ENCODE measurements at places on chromosomes 6 and 20. TPM values are rescaled to one million over a fixed set of nuclear protein-coding genes. Genes with fewer than 3 reads are reported as not detected.
A peak's percentile ranks its signal among the peaks of the same experiment; 100 is the strongest.

Gene SLC24A3
- total RNA-seq = 5.5 TPM

Gene MUC21
- total RNA-seq = 0.38 TPM

Gene ADGRF4
- 74.3 TPM for total RNA-seq

Gene RGS17
- 0.18 TPM for total RNA-seq

Gene SLC13A3
- total RNA-seq = 8.9 TPM

Gene POU3F2
- total RNA-seq = not detected

Gene COL10A1
- total RNA-seq = not detected

Gene POU5F1
- 6.8 TPM for total RNA-seq

Gene ZBP1
- total RNA-seq = not detected

Gene IL17A
- not detected for total RNA-seq

Gene TPBG
- total RNA-seq = 24.4 TPM

Gene DUSP15
- total RNA-seq = not detected

Gene ARMC12
- 0.55 TPM for total RNA-seq

Gene C6orf58
- not detected for total RNA-seq

Gene DEFB112
- total RNA-seq = not detected

- no peak overlapping the region for H3K4me3 ChIP-seq
- H3K27me3 ChIP-seq = no peaks in the 10 kb centered on the region
- H3K36me3 ChIP-seq = no peaks in the 10 kb centered on the region
- DNase-seq = no peak
- H3K4me1 ChIP-seq = peaks cover 7% of the 10 kb centered on the region
Measured at GRCh38 chr6:23415819-23416427, 710.1 kb upstream of the NRSN1 start.

DNA sequence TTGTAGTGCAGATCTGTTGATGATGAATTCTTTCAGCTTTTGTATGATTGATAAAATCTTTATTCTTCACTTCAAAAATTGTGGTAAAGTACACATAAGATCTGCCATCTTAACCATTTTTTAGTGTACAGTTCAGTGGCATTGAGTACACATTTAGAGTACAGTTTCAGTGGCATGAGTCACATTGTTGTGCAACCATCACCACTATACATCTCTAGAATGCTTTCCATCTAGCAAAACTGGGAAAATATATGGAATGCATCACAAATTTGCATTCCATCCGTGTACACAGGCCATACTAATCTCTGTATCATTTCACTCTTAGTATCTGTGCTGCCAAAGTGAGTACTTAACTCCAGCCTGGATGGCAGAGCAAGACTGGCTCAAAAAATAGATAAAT lies 28.7 kb downstream of the SIRPD start:
- no peaks in the 10 kb centered on the region for H3K4me1 ChIP-seq

DNA sequence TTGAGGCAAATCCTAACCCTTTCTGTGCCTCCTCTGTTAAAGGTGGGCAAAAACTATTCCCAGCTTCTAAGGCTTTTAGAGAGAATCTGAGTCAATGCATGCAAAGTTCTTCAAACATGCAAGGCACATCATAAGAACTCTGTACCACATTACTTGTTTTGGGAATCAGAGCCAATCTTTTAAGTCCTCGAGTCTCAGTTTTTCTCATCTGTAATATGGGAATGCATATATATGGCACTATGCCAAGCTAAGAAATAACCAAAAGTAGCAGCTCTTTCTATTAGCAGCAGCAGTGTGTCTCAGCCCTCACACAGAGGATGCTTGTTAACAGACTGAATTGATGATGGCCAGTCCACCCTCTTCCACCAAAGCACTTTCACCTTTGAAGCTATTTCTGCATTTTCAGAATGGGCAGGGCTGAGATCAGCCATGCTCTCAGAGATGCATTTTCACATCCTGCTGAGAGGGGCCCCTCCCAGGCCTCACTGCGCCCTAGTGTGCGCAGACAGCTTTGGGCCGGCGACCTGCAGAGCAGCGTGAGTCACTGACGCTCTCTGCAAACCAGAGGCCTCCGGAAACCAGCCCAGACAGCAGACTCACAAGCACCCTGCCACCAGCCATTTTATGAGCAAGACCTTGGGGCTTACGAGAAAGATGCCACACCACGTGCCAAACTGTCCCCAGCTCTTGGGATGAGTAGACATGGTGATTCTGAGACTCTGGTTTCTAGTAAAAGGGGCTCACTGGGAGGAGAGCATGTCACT lies 138.0 kb downstream of the NFATC2 start:
- no peaks in the 10 kb centered on the region for H3K4me1 ChIP-seq
- no peaks in the 10 kb centered on the region for H3K27me3 ChIP-seq
- no peak overlapping the region for H3K4me3 ChIP-seq
- DNase-seq = no peak
- peaks cover 3% of the 10 kb centered on the region for H3K36me3 ChIP-seq

DNA sequence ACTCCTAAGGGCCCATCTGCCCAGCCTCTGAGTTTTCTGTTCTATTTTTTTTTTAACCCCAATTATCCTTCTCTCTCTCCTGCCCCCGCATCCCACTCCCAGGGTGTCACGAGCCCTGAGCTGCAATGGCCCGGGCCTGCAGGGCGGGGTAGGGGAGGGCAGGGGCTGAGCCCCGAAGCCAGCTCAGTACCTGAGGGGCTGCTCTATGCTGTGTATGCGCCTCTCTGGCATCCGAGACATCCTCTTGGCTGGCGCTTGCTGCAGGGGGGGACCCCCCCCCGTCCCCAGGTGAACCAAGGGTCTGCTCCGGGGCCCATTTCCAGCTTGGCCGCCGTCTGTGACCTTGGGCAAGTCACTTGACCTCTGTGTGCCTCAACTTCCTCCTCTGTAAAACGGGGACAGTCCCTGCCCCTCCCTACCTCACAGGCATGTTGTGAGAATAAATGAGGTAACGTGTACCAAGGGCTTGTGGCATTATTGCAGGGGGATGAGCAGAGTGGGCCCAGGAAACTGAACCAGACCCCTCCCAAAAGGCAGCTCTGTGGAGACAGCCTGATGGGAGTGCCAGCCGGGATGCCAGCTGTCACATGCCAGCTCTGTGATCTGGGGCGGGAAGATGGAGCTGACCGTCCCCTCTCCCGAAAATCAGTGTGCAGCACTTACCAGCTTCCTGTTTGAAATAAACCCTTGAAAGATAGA lies 13.0 kb upstream of the MYL9 start:
- H3K36me3 ChIP-seq = peaks cover 49% of the 10 kb centered on the region
- H3K4me1 ChIP-seq = no peaks in the 10 kb centered on the region
- DNase-seq = no peak

DNA sequence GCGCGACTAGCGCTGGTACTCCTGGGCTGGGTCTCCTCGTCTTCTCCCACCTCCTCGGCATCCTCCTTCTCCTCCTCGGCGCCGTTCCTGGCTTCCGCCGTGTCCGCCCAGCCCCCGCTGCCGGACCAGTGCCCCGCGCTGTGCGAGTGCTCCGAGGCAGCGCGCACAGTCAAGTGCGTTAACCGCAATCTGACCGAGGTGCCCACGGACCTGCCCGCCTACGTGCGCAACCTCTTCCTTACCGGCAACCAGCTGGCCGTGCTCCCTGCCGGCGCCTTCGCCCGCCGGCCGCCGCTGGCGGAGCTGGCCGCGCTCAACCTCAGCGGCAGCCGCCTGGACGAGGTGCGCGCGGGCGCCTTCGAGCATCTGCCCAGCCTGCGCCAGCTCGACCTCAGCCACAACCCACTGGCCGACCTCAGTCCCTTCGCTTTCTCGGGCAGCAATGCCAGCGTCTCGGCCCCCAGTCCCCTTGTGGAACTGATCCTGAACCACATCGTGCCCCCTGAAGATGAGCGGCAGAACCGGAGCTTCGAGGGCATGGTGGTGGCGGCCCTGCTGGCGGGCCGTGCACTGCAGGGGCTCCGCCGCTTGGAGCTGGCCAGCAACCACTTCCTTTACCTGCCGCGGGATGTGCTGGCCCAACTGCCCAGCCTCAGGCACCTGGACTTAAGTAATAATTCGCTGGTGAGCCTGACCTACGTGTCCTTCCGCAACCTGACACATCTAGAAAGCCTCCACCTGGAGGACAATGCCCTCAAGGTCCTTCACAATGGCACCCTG lies 1.6 kb downstream of the TPBG start:
- no peaks in the 10 kb centered on the region for H3K27me3 ChIP-seq
- no peak for DNase-seq
- H3K27ac ChIP-seq = peak overlapping the region; percentile 90
- H3K4me3 ChIP-seq = peak overlapping the region; percentile 89

DNA sequence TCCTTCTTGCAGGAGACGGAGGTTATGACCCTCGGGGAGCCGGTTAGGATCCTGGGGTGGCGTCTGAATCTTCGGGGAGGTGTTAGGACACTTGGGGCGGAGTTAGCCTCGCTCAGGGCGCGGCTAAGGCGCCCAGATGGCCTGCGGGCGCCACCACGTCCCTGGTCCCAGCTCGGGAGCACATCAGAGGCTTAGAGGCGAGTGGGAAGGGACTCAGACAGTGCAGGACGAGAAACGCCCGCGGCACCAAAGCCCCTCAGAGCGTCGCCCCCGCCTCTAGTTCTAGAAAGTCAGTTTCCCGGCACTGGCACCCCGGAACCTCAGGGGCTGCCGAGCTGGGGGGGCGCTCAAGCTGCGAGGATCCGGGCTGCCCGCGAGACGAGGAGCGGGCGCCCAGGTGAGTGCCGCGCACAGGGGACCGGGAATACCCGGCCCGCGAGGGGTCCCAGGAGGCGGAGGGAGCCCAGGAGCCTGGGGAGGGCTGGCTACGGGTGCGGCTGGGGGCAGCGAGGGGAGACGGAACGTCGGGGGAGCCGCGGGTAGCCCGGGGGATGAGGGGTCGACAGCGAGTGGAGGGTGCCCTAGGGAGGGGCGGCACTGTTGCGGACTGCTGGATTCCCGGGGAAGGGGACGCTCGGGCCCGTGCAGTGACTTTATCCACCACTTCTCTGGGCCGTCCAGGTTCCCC lies at the start of gene HCK:
Gene HCK, plus strand, starts transcription at position 153 of the 688 bp plus-strand sequence.
- peaks cover 61% of the 10 kb centered on the region for H3K27me3 ChIP-seq
- H3K4me3 ChIP-seq = peak within 1 kb of the TSS; percentile 47

DNA sequence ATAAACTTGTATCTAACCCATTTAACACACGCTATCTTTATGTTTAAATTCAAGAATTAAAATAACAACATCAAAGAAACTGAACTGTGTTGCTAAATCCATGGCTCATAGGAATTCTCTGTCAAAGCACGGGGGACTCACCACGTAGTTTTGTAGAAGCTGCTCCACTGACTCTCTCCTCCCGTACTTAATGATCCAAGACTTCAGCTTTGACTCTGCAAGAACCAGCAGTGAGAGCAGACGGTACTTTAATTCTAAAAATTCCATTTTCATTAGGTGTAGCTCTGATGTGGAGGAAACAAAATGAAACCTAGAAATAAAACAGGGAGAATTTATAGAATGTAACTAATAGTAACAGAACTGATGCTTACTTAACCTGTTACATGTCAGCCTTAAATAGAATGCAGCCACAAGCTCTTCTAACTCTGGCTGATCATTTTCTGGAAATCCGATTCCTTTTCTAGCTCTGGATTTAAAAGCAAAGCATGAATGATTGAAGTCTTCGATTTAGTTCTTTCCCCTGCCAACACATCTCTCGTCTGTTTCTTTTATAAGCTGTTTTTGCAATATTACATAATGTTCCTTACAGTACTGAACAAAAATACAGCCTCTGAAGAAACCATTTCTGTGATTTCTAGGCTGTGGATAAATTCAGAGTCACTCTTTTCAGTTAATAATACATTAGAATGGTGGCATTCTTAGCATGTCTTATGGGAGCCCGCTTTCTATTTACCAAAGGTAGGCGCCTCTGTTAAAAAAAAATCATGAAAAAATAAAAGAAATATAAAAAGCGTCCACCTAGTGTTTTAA lies 165.5 kb downstream of the SYNE1 start:
- no peak overlapping the region for H3K27ac ChIP-seq
- H3K4me1 ChIP-seq = no peaks in the 10 kb centered on the region
- peak overlapping the region; percentile 6 for H3K4me3 ChIP-seq
- H3K27me3 ChIP-seq = no peaks in the 10 kb centered on the region
- no peaks in the 10 kb centered on the region for H3K36me3 ChIP-seq

DNA sequence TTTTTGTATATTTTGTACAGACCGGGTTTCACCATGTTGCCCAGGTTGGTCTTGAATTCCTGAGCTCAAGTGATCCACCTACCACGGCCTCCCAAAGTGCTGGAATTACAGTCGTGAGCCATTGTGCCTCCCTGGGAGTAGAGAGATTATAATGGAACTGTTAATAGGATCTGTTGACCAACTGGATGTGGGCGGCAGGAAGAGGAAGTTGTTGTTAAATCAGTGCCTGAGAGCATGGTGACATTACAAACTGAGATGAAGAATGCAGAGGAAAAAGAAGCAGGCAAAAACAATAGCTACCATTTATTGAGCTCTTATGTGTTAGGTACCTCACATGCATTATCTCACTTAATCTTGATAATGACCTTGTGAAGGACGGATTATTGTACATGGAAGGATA lies 9.2 kb upstream of the L3MBTL3 start:
- H3K4me1 ChIP-seq = no peaks in the 10 kb centered on the region
- DNase-seq = no peak
- H3K27ac ChIP-seq = no peak overlapping the region
- H3K36me3 ChIP-seq = no peaks in the 10 kb centered on the region
- H3K4me3 ChIP-seq = no peak overlapping the region

DNA sequence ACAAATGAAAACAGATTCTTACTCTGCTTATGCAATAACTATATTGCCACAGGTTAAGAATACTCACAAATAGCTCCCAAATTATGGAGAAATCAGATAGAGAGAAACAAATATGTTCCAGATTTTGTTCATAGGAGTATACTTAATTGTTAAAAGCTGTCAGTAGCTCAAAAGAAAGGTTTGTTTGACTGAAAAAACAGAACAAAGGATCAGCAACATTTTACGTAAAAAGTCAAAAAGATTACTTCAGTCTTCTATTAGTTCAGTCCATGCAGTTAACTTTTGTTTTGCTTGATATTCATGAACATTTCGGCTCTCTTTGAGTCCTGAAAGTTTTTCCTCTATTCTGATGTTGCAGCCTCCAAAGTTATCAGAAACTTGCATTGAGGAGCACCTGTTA lies 13.4 kb upstream of the NANP start:
- H3K4me3 ChIP-seq = no peak overlapping the region
- no peaks in the 10 kb centered on the region for H3K4me1 ChIP-seq
- H3K36me3 ChIP-seq = peaks cover 3% of the 10 kb centered on the region

DNA sequence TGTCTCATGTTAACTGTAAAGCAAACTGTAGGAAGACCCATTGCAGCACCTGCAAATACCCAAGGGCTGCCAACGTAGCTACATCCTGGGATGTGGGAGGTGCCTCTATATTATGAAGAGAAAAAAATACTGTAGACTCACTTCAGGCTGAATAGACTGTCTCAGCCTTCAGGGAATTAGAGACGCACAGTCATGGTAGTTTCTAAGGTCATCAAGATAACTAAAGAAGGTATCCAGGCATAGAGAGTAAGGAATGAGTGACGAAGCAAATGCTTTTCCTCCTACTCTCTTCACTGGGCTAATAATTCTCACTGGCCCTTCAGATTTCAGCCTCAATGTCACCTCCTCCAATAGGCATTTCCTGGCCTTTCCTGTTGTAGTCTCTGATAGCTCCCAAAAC lies 121.6 kb upstream of the ECI2 start:
- H3K4me1 ChIP-seq = peaks cover 21% of the 10 kb centered on the region
- no peaks in the 10 kb centered on the region for H3K36me3 ChIP-seq
- H3K27ac ChIP-seq = no peak overlapping the region
- H3K4me3 ChIP-seq = no peak overlapping the region
- no peaks in the 10 kb centered on the region for H3K27me3 ChIP-seq

GRCh38 chr6:17808609-17809008 lies 101.9 kb upstream of the NUP153 start:
- H3K27me3 ChIP-seq = no peaks in the 10 kb centered on the region
- no peaks in the 10 kb centered on the region for H3K4me1 ChIP-seq
- no peak overlapping the region for H3K4me3 ChIP-seq
- H3K27ac ChIP-seq = no peak overlapping the region

GRCh38 chr20:3168829-3169590 lies 4.3 kb downstream of the LZTS3 start:
- no peak overlapping the region for H3K27ac ChIP-seq
- H3K36me3 ChIP-seq = no peaks in the 10 kb centered on the region
- H3K4me3 ChIP-seq = no peak overlapping the region
- H3K27me3 ChIP-seq = peaks cover 19% of the 10 kb centered on the region
- DNase-seq = no peak
